ENCODE measurements at places on chromosomes 12 and 14.

GRCh38 chr12:75553836-75554555, 42.6 kb upstream of the KRR1 start:
- no peak for DNase-seq

GRCh38 chr12:108914121-108914531, 34.2 kb downstream of the DAO start:
- DNase-seq = no peak

- no peak for DNase-seq
Measured at GRCh38 chr12:25123126-25123525, 71.8 kb downstream of the DNAI7 start.

- DNase-seq = no peak
Measured at GRCh38 chr12:52360663-52361271, 6.5 kb downstream of the KRT85 start.

DNA sequence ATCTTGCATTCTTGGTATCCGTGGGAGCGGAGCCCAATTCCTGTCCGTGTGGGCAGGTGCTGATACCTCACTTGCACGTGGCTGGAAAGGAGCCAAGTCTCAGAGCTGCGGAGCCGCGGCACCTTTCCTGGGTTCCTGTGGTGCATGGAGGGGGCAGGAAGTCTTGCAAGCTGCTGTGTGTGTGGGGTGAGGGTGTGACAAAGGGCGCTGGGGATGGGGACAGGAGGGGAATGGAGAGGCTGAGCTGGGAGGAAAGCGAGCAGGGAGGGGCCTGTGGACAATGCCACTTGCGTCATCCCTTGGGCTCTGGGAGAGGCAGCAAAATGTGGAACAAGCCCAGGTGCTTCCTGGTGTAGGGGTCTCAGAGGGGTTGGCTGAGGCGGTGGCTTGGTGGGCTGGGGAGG, 86.7 kb downstream of the CALM1 start:
- no peak for DNase-seq
